ENCODE measurements at places on chromosomes 4 and X.

GRCh38 chrX:8284131-8284530 lies 113.1 kb upstream of the VCX2 start:
- DNase-seq = no peak

DNA sequence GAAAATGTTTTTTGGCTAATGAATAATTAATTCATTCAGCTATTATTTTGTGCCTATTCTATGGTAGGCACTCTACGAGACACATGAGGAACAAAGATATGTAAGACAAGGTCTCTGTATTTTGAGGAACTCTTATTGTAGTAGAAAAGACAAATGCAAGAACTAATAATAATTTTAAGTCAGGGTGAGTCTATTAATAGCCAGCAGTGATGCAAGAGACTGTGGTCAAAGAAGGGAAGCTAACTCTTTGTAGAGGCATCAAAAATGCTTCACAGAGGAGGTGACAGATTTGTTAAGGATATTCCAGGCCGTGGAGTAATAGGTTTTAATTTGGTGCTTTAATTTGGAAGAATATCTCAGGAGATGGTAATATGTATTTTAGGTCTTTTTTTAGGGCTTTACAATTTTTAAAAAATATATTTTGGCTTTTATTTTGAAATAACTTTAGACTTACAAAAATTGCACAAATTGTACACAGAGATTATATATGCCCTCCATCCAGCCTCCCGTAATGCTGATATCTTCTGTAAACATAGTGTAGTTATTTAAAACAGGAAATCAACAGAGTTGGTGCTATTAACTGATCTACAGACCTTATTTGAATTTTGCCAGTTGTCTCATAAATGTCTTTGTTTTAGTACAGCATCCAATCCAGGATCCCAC lies 48.1 kb downstream of the DCLK2 start:
- no peak for DNase-seq

- no peak for DNase-seq
Measured at GRCh38 chrX:35700121-35700520, 98.0 kb upstream of the MAGEB16 start.

DNA sequence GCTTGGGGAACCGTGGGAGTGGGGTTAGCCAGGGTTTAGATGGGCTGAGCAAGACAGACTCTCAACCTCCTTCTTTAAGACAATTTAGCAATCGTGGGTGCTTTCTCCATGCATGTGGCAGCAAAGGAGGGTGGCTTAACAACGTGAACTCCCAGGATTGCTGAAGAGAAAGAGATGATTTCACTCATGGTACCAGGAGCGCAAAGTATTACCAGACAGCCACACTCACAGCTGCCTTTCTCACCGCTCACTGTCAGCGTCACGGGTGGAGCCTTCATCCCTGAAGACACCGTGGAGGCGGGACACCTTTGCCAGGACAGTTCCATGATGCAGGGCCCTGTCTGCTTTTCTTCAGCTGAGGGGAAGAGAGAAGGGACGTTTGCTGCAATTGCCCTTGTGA lies 212.5 kb upstream of the PSAPL1 start:
- DNase-seq = no peak

DNA sequence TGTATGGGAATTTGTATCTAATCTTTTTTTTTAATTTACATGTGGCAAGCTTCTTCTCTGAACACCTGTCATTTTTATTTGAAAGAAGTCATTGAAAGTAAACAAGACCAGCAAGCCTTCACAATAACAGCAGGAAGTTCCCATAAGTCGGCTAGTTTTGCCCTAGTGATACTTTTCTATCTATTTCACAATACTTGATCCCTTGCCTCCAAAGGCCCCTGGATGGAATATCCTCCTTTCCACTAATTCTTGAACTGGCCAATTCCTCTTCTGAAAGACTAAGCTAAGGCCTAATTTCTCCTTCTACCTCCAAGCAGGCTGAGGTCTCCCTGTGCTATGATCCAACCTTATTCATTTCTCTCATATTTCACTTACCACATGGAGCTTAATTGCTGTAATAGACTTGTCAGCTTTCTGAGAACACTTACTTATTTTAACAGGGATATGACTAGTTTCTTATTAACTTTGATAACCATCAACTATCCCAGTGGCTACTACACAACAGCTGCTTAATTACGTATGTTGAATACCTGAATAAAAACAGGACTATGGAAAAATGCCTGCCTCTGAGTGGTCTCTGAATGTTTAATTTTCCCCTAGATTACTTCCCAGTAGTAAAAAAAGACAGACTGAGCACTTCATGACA lies 194.2 kb downstream of the MAD2L1 start:
- DNase-seq = no peak

DNA sequence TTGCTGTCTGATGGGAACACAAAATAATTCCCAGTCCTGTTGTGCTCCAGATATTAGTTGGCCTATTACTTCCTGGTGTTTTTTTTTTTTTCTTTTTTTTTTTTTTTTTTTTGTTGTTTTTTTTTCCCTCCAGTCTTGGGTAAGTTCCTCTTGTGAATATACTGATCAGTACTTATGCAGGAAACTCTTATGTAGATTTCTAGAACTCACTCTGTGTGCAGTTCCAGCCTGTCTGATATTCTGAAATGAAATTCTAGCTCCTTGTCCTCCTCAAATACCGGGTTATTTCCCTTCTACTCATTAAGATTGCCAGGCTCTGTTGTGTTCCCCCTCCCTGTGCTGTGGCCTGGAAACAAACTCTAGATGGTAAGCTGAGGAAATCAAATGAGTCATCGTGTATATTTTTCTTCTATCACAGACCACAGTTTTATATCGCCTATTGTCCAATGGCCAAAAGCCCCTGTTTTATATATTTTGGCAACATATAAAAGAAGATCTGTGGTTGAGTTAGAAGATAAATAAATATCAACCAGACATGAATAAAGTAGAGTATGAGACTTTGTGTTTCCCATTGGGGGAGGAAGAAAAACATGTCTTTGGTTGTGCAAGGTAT lies 124.3 kb upstream of the UGT8 start:
- no peak for DNase-seq

GRCh38 chrX:12580548-12580947 lies 210.7 kb upstream of the PRPS2 start:
- no peak for DNase-seq

- DNase-seq = no peak
Measured at GRCh38 chr4:77358315-77358928, 201.4 kb downstream of the CCNG2 start.

DNA sequence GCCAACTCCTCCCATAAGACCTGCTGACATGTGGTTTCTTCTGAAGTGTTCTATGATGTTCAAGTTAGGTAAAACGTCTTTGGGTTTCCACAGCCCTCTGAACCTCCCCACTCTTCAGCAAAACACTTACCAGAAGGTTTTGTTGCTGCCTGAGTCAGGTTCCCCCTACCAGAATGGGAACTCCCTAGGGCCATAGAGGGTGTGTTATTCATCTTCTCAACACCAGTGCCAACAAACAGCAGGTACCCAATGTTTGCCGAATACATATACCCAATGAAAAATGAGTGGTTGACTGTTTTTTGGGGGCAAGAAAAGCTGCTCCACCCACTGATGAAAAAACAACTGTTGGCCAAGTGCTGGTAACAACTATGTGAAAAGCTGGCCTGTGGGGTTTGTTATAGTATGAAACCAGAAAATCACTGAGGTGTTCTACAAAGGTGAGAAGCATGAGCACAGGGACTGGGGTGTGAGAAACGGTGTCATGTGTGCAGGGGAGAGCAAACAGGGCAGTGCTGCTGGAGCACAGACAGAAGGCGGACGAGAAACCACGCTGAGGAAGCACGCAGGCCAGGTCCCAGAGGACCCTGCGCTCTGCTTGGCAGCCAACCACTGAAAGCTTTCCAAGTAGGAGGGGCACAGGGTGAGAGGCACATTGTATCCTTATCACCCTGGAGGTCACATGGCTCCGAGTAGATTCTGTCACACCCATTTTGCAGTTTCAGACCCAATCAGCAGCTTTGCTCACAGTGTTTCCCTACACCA lies 28.8 kb downstream of the ATP8A1 start:
- DNase-seq = peak; percentile 70

GRCh38 chr4:588351-588849 lies 12.3 kb upstream of the TMEM271 start:
- DNase-seq = no peak

DNA sequence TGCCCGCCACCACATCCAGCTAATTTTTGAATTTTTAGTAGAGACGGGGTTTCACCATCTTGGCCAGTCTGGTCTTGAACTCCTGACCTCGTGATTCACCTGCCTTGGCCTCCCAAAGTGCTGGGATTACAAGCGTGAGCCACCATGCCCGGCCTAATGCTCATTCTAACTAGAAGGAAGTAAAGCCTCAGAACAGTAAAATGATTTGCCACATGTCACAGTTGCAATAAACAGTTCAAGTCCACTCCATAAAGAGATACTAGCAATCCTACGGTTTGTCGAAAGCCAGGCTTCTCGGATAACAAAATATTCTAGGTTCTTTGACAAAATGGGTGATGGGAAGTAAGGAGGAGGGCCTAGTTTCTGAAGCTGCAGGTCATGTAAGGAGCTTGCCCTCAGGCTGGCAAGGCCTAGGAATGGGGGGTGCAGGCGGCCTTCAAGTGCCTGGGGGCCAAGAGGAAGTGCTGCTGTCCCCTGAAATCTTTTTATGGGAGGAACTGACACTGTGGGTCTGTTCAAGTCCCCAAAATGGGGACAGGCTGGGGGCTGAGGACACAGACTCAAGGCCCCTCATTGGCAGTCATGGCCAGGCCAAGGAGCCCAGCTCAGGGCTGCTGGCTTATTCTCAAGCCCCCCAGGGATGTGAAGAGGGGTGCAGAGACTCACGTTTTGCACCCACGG lies 31.8 kb upstream of the ACSL1 start:
- DNase-seq = no peak

DNA sequence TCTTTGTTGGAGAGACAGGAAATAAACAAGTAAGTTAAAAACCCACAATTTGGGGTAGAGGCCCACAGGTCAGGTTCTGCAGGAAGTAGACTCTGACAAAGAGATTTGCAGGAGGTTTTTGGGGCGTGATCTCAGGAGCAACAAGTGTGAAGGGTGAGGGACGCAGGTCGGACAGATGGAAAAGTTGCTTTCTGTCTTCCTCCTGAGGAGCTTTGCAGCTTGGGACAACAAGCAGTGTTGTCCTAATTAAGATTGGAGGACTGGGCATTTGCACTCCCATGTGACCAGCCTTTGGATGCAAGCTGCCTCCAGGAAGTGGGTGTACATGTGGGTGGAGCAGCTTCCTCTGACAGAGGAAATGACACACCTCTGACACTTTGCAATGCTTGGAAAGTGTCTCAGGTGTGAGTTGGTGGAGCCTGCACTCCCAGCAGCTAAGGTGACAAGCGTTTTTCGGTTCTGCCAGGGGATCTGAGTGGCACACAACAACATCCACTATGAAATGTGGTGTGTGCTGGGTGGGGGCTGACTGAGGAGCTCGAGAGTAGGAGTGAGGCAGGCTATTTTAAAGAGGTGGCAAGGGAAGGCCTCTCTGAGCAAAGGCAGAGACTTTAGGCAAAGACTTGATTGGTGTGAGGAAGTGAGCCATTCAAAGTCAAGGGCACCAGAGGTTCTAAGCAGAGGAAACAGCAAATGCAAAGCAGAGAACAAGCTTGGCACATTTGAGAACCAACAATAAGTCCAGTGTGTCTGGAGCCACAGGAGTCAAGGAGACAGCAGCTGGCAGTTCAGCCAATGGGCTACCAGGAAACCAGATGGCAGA lies 339.8 kb upstream of the GATB start:
- DNase-seq = no peak

- no peak for DNase-seq
Measured at GRCh38 chr4:41143311-41144039, 70.9 kb downstream of the APBB2 start.

DNA sequence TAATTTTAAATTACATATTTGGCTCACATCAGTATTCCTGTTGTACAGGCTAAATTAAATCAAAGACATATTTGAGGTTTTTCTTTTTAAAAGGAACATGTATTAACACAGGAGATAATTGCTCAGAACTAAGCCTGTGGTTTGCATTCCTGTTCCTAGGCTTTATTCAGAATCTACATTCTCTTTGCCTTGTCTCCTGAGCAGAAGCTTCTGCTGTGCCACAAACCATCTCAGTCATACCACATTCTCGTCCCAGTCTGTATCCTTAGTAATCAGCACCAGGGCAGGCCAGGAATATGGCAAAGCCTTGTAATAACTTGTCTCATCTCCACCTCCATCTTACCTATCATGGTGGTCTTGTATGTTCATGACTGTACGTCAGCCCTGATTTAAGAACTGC lies 162.8 kb downstream of the ARHGAP24 start:
- no peak for DNase-seq

DNA sequence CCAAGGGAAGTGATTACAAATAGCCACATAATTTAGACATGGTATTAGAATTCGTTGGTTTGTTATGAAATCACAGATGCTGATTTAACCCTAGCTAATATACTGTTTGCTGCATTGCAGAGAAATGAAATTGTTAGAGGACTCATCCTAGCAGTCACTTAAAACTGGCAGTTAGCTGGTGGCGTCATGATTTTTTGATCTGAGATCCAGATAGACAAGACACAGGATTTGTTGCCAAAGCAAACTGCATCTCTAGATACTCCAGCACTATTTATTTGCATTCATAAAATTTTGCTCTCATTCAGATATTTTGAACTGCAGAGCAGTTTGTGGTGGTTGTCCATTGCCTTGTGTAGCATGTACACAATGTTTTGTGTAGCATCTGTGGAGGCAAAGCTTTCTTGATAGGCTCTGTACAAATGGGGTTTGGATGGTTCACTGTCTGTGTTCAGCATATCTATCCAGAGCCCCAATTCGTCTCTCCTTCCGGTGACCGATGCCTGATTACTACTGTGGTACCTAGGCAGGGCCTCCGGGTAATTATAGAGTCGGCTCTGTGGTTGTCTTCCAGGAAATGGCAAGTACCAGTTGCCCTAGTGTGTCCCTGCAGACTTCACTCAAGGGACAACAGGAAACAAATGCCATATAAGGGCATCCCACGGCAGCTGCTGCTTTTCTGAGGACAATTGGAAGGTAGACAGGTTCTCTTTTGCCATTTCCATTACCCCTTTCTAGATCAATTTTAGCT lies 30.1 kb upstream of the SPARCL1 start:
- DNase-seq = no peak

GRCh38 chr4:140602714-140603113 lies 34.0 kb upstream of the UCP1 start:
- DNase-seq = no peak
